ENCODE measurements at places on chromosomes 13 and 19. TPM values are rescaled to one million over a fixed set of nuclear protein-coding genes. Genes with fewer than 3 reads are reported as not detected.

The SCN1B gene
- 12.1 TPM for total RNA-seq

The FXYD3 gene
- 1.3 TPM for total RNA-seq

The C19orf73 gene
- total RNA-seq = 0.54 TPM

The NOVA2 gene
- total RNA-seq = 0.27 TPM

The ZNF284 gene
- total RNA-seq = 3.5 TPM

The ZNF497 gene
- total RNA-seq = 0.98 TPM

The PABPC3 gene
- 0.08 TPM for total RNA-seq

The PALM3 gene
- not detected for total RNA-seq

The UBE2L5 gene
- total RNA-seq = not detected

The TINCR gene
- 0.08 TPM for total RNA-seq

The IGFL2 gene
- 0.09 TPM for total RNA-seq

Measured in fibroblast of the aortic adventitia (primary cell).